Activated naive CD4-positive, alpha-beta T cell treated with anti-CD3 and anti-CD28 coated beads, Interleukin-2, amount 50 U/mL, for 72 hours (primary cell): ENCODE measurements at places on chromosomes 4 and X. TPM values are rescaled to one million over a fixed set of nuclear protein-coding genes. Genes with fewer than 3 reads are reported as not detected.

Gene IL15
- 1.1 TPM for total RNA-seq

Gene CFAP47
- not detected for total RNA-seq

Gene RNF175
- total RNA-seq, result 0.91 TPM

DNA sequence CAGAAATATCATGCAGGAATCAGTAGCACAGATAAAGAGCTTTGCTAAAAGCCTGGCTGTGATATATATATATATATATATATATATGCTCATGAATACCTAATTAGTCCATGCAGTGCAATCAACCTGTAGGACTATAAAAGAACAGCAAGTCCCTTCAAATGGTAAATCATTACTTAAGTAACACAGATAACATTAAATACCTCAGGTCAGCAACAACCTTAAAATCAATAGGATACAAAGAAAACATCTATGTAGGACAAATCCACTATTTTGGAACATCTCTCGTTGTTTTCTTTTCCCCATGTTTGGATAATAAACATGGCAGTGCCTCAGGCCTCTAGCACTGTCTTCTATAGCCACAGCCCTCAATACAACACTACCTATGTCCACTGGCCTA, 106.6 kb downstream of the FNIP2 start:
- no peak for DNase-seq

DNA sequence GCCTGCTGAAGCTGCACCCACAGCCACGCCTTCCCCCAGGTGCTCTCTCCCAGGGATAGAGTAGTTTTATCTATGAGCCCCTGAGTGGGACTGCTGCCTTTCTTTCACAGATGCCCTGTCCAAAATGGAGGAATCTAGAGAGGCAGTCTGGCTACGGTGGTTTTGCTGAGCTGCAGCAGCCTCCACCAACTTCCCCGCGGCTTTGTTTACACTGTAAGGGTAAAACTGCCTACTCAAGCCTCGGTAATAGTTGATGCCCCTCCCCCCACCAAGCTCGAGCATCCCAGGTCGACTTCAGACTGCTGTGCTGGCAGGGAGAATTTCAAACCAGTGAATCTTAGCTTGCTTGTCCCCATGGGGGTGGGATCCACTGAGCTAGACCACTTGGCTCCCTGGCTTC, 84.5 kb downstream of the PRKG2 start:
- no peak for DNase-seq

DNA sequence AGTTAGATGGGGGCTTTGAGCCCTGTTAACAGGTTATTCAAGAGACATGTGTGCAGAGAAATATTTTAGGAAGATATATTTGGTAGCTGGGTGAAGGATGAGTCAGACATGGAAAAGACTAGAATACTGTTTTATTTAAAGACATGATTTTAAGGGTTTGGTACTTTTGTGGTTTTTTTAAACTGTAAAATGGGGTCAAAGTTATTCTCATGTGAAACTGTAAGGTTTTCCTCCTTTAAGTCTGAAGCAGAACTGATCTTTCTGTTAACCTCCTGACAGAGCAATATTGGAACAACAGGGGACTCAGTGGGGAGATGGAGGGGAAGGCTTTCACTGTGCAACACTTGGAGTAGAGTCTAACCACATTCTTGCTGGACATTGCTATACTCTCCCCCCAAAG, 112.4 kb upstream of the LSM6 start:
- DNase-seq, result no peak

- DNase-seq, result no peak
Measured at GRCh38 chr4:6951880-6952381, 42.3 kb downstream of the TBC1D14 start.

DNA sequence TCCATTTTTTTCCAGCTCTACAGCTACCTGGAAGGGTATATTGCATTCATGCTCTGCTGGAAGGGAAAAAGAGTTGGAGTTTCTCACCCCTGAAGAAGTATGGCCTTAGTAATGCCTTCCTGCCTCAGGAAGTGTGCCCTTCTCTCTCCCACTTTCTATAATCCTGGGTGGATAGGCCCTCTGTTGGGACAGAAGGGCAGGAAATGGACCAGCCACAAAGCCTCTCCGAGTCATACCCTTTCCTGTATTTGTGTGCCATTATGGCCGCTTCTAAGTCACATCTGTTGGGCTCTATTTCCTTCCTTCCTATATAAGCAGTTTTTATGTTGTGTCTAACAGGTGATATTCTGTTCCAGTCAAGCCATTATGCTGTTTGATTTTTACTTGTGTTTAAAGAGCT, 74.8 kb upstream of the SMARCA5 start:
- DNase-seq, result no peak

DNA sequence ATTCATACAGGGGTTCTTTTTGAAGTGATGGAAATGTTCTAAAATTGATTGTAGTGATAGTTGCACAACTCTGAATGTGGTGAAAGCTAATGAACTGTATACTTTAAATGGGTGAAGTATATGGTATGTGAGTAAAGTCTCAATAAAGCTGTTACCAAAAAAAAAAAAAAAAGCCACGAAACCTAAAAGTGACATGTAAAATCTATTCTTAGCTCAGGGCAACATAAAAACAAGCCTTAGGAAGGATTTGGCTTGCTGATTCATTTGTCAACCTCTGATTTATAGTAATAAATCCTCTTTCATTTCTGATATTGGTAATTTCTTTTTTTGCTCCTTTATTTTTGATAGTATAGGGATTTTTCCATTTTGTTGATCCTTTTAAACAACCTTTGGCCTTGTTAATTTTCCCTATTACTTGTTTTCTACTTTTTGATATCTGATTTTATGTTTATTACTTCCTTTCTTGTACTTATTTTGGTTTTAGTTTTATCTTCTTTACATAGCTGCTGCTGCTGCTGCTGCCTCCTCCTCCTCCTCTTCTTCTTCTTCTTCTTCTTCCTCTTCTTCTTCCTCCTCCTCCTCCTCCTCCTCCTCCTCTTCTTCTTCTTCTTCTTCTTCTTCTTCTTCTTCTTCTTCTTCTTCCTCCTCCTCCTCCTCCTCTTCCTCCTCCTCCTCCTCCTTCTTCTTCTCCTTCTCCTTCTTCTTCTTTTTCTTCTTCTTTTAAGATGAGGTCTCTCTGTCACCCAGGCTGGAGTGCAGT, 79.4 kb downstream of the ADGRG4 start:
- no peak for DNase-seq
